Effector memory CD4-positive, alpha-beta T cell (primary cell): ENCODE measurements at places on chromosomes 4 and X.
A peak's percentile ranks its signal among the peaks of the same experiment; 100 is the strongest.

DNA sequence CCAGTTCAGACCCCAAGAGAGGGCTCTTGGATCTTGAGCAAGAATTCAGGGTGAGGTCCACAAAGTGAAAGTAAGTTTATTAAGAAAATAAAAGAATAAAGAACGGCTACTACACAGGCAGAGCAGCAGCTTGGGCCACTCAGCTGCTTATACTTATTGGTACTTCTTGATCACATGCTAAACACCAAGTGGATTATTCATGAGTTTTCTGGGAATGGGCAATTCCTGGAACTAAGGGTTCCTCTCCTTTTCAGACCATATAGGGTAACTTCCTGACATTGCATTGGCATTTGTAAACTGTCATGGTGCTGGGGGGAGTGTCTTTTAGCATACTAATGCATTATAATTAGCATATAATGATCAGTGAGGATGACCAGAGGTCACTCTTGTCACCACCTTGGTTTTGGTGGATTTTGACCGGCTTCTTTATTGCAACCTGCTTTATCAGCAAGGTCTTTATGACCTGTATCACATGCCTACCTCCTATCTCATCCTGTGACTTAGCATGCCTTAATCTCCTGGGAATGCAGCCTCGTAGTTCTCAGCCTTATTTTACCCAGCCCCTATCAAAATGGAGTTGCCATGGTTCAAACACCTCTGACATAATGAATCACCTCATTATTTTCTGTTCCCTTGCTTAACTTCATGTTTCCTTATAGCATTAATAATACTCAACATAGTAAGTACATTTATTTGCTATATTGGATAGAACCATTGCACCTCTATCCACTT lies 476.3 kb downstream of the DTHD1 start:
- no peaks in the 10 kb centered on the region for H3K4me1 ChIP-seq
- no peaks in the 10 kb centered on the region for H3K36me3 ChIP-seq

DNA sequence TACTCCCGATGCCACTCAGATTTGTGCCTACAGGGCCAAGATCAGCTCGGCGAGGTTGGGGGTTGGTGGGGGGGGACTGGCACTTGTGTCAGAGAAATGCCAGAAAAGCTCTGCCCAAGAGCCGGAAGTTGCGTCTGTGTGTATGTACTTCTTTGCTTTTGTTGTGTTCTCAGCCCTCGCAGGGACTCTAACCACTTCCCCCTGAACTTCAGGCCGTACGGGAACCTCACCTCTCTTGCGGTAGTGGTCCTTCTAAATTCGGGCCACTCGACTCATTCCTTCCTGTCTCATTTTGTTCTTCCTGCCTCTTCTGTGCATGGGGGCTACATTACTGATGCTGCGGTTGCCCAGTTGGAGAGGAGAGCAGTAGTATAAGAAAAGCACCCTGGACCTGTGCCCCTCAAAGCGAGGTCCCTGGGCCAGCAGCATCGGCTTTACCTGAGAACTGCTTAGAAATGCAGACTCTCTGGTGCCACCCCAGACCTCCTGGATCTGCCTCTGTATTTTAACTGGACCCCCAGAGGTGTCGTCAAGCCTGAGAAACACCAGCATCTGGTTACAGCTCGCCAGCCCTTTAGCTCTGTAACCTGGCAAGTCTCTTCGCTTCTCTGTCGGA lies 146.3 kb upstream of the RPS6KA3 start:
- peaks cover 16% of the 10 kb centered on the region for H3K4me1 ChIP-seq
- DNase-seq, result peak; percentile 17

DNA sequence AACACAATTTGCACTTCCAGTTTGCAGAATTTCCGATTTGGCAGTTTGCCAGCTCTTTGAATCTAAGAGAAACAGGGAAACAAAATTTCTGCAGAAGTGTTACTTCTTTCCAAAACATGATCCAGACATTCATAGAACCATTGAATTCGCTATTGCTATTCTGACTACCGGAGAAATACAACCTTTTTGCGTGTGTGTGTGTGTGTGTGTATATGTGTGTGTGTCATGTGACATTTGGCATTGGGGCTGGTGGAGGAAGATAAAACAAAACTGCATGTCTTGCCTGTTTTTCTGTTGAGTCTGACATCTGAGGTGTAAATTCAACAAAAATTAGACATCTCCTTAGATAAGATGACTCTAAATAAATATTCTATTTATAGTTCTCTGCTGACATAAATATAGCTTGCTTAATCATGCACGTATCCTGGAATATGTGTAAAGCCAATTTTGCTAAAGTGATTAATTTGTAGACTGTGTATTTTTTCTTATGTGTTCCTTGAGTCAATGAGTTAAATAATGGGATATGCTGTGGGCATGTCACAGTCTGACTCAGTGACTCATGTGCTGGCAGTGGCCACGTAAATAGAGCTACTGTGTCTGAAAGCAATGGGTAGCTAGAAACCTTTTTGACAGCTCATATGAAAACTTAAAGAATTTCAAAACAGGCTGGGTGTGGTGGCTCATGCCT lies 98.9 kb downstream of the HPGD start:
- H3K36me3 ChIP-seq, result no peaks in the 10 kb centered on the region
- H3K27ac ChIP-seq, result no peak overlapping the region
- no peaks in the 10 kb centered on the region for H3K4me1 ChIP-seq

DNA sequence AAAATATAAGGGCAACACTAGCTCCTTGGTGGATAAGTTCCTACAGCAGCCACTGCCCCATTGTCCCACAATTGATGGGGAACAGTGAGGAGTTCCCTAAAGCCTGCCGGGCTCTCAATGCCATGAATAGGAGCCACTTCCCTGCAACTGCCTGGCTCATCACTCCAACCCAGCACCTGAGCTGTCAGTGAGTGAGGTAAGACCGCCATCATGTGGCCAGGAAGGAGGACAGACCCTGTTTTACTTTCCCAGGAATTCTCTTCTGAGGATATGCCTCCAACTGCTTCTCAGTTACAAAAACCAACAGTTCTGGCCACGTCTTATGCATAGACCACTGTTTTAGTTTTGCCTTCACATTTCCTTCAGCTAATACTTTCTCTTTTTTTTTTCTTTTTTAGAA lies 45.5 kb downstream of the SRPX start:
- H3K4me3 ChIP-seq, result no peak overlapping the region
- no peaks in the 10 kb centered on the region for H3K36me3 ChIP-seq
- no peaks in the 10 kb centered on the region for H3K27me3 ChIP-seq
- H3K4me1 ChIP-seq, result no peaks in the 10 kb centered on the region

- no peak for DNase-seq
- no peaks in the 10 kb centered on the region for H3K27me3 ChIP-seq
- H3K36me3 ChIP-seq, result no peaks in the 10 kb centered on the region
- H3K27ac ChIP-seq, result no peak overlapping the region
- no peaks in the 10 kb centered on the region for H3K4me1 ChIP-seq
Measured at GRCh38 chr4:955931-956381, 17.4 kb downstream of the DGKQ start.

- no peak overlapping the region for H3K27ac ChIP-seq
- no peak for DNase-seq
Measured at GRCh38 chrX:41666251-41666650, 22.5 kb upstream of the GPR34 start.

DNA sequence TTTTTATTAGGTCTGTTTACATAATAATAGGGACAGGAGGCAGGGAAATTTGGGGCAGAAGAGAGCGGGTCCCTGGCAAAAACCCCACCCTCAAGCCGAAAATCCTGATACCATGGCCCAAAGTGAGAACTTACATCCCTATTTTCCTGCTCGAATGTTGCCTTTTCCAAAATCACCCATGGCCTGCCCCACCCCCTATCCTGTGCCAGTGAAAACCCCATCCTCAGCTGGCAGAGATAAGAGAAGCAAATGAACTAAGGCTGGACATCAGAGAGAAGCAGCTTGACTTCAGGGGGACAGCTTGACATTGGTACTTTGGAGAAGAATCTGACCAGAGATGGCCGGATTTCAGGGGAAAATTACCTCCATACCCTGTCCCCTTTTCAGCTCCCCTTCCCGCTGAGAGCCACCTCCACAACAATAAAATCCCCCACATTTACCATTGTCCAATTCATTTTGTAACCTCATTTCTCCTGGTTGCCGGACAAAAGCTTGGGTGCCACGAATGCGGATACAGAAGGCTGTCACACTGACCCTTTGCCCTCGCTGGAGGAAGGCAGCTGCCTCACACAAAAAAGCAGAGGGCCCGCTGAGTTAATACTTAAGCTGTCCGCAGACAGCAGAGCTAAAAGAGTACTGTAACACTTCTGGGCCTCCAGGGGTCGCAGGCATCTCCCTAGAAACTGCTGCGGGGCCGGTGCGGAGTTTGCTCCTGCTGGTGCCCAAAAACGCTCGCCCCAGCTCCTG lies 196.2 kb downstream of the SNCA start:
- H3K4me1 ChIP-seq, result no peaks in the 10 kb centered on the region
- no peak for DNase-seq
- no peak overlapping the region for H3K4me3 ChIP-seq
- no peak overlapping the region for H3K27ac ChIP-seq

DNA sequence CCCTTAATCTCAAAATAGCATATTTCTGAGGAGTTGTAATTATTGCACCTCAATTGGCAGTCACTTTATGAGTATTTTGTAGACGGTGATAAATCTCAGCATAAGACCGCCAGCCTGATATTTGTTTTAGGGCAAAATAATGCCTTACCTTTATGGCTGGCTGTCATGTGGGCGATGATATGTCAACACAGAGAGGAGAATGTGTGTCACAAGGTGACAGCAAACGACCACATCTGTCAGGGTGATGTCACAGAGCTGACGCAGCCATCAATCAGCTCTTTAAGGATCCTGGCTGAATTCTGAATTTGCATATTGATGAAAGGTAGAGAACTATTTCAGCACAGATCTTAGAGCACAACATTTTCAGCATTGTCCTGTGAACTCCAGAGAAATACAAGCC lies 209.7 kb downstream of the CEP135 start:
- no peak overlapping the region for H3K27ac ChIP-seq
- H3K4me1 ChIP-seq, result no peaks in the 10 kb centered on the region
- no peaks in the 10 kb centered on the region for H3K27me3 ChIP-seq
- no peak for DNase-seq

DNA sequence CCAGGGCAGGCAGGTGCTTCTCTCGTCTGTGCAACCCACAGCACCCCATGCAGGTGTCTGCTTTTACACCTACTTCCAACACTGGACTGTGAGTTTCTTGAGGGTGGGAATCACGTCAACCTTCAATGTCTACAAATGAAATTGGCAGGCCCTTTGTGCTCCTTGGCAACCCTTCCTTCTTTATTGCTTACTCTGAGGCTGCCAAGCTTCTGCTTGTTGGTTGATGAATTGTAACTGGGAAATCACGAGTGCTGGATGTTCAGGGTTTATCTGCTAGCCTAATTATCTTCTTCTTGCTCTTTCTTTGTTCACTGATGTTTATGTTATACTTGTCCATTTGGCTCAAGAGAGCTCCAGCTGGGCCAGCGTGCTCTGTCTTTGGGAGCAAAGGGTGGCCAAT lies 2.5 kb upstream of the DGAT2L6 start:
- no peak overlapping the region for H3K4me3 ChIP-seq
- H3K27me3 ChIP-seq, result no peaks in the 10 kb centered on the region
- no peaks in the 10 kb centered on the region for H3K36me3 ChIP-seq
- no peak for DNase-seq
- H3K27ac ChIP-seq, result no peak overlapping the region

DNA sequence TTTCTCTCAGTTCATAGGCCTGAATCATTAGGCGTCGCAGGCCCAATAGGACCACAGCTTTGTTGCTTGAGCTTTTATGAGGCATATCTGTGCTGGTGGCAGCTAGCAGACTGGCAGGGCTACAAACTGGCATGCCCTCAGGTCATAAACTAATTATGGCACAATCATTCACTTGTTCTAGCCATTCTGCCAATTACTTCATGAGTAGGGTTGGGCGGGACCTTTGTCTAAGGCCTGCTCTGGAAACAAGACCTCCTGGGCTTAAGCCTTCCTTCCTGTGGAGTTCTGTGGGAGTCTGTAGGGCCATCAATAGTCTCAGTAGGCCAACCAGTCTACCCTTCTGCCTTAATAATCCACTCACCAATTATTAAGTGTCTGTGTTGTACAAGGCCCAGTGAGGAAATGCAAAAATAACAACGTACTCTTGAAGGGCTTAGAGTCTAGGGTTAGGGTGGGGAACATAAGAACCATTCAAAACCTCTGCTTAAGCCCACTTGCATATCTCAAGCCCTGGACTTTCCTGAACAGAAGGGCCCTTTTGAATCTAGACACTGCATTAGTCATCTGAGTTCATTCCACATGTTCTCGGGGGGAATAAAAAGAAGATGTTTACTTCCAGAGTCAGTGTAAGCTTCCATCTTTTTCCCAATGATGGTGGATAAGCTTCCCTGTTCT lies 44.5 kb downstream of the SHROOM4 start:
- no peak for DNase-seq
- H3K27me3 ChIP-seq, result no peaks in the 10 kb centered on the region

- H3K4me1 ChIP-seq, result no peaks in the 10 kb centered on the region
- H3K4me3 ChIP-seq, result no peak overlapping the region
- no peak overlapping the region for H3K27ac ChIP-seq
- no peaks in the 10 kb centered on the region for H3K36me3 ChIP-seq
- no peaks in the 10 kb centered on the region for H3K27me3 ChIP-seq
Measured at GRCh38 chr4:24657768-24658617, 73.6 kb upstream of the DHX15 start.

- H3K4me1 ChIP-seq, result no peaks in the 10 kb centered on the region
- no peaks in the 10 kb centered on the region for H3K27me3 ChIP-seq
- H3K4me3 ChIP-seq, result no peak overlapping the region
- no peak overlapping the region for H3K27ac ChIP-seq
Measured at GRCh38 chr4:7637139-7637538, 202.4 kb upstream of the PSAPL1 start.

GRCh38 chr4:109009909-109010308 lies 247.1 kb upstream of the ETNPPL start:
- H3K4me3 ChIP-seq, result no peak overlapping the region
- H3K27me3 ChIP-seq, result no peaks in the 10 kb centered on the region
- no peaks in the 10 kb centered on the region for H3K4me1 ChIP-seq
- no peaks in the 10 kb centered on the region for H3K36me3 ChIP-seq
- no peak for DNase-seq

GRCh38 chrX:1443496-1444075 lies 9.1 kb downstream of the ASMTL start:
- peaks cover 15% of the 10 kb centered on the region for H3K36me3 ChIP-seq
- DNase-seq, result no peak
- H3K4me3 ChIP-seq, result no peak overlapping the region

- H3K36me3 ChIP-seq, result peaks cover 7% of the 10 kb centered on the region
- no peak overlapping the region for H3K4me3 ChIP-seq
- H3K4me1 ChIP-seq, result no peaks in the 10 kb centered on the region
- H3K27ac ChIP-seq, result no peak overlapping the region
Measured at GRCh38 chr4:81454499-81454898, 17.2 kb downstream of the RASGEF1B start.

GRCh38 chr4:187668526-187669082 lies 327.0 kb upstream of the ZFP42 start:
- no peak for DNase-seq
- H3K27ac ChIP-seq, result no peak overlapping the region
- no peaks in the 10 kb centered on the region for H3K36me3 ChIP-seq
- no peaks in the 10 kb centered on the region for H3K27me3 ChIP-seq
- H3K4me1 ChIP-seq, result no peaks in the 10 kb centered on the region

DNA sequence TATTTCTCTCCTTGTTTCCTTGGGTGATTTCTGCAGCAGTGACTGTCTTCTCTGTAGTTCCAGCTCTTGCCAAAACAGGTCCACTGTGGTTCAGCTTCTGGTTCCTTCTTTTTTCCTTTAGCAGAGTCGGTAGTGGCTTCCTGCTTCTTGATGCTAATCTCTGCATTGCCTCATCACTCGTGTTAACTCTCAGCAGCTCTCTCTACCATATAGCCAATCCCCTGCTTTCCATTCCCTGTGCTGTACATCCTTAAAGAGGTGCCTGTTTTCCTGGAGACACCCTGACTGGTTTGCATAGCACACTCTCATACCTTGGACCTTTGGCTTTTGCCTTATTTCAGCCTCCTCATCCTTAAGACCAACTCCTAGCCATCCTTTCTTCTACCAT lies 191.2 kb upstream of the LNX1 start:
- no peak overlapping the region for H3K27ac ChIP-seq
- H3K4me3 ChIP-seq, result no peak overlapping the region
- H3K4me1 ChIP-seq, result no peaks in the 10 kb centered on the region
- DNase-seq, result no peak
- no peaks in the 10 kb centered on the region for H3K27me3 ChIP-seq
- no peaks in the 10 kb centered on the region for H3K36me3 ChIP-seq
